ENCODE measurements at places on chromosomes 2 and 18. TPM values are rescaled to one million over a fixed set of nuclear protein-coding genes. Genes with fewer than 3 reads are reported as not detected.

LHCGR gene
- not detected for total RNA-seq

- H3K27me3 ChIP-seq, result no peaks in the 10 kb centered on the region
- H3K36me3 ChIP-seq, result peaks cover 24% of the 10 kb centered on the region
- H3K4me3 ChIP-seq, result no peak overlapping the region
- peak; percentile 45 for DNase-seq
Measured at GRCh38 chr18:48923746-48924629, 26.8 kb downstream of the SMAD7 start.

HJURP gene
- total RNA-seq, result 3.2 TPM

ACKR3 gene
- 4.6 TPM for total RNA-seq

- H3K4me1 ChIP-seq, result no peaks in the 10 kb centered on the region
- no peak overlapping the region for H3K4me3 ChIP-seq
- no peak overlapping the region for H3K27ac ChIP-seq
- H3K27me3 ChIP-seq, result no peaks in the 10 kb centered on the region
Measured at GRCh38 chr18:67217551-67218166, 298.9 kb downstream of the DSEL start.

DNA sequence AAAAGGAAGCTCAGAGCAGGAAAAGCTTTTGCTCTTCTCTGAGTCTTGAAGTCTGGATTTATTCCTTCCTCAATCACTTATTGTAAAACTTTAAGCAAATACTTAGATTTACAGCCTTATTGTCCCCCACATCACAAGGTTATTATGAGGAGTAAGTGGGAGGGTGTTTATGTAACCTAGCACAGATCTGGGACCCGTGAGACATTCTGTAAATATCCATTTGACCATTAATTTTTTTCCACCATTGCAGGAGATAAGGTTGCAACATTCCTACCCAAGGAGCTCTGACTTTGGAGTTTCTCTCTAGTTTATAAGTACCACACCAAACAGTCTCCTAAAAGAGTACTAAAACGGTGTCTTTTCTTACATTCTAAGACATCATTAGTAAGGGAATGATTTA, 52.1 kb upstream of the CTIF start:
- no peaks in the 10 kb centered on the region for H3K36me3 ChIP-seq
- no peaks in the 10 kb centered on the region for H3K4me1 ChIP-seq
- no peak overlapping the region for H3K27ac ChIP-seq
- H3K4me3 ChIP-seq, result no peak overlapping the region

DNA sequence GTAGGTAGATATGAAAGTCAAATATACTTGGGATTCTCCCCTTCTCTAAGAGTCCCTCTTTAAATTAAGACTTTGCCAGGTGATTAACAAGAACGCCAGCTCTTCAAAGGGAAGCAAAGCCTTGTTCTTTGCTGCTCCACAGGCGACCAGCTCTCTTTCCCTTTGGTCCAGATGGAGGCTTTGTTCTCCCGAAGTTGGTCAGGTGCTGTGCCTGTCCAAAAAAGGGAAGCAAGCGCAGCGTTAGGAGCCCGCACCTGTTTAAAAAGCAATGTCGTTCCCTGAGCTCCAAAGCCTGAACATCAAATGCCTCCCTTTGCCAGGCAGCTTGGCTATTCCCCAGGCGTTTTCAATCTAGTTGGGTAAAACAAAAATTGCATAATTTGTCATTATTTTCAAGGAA, 1913.1 kb upstream of the PIK3C3 start:
- H3K4me1 ChIP-seq, result no peaks in the 10 kb centered on the region
- no peaks in the 10 kb centered on the region for H3K36me3 ChIP-seq
- DNase-seq, result no peak

DNA sequence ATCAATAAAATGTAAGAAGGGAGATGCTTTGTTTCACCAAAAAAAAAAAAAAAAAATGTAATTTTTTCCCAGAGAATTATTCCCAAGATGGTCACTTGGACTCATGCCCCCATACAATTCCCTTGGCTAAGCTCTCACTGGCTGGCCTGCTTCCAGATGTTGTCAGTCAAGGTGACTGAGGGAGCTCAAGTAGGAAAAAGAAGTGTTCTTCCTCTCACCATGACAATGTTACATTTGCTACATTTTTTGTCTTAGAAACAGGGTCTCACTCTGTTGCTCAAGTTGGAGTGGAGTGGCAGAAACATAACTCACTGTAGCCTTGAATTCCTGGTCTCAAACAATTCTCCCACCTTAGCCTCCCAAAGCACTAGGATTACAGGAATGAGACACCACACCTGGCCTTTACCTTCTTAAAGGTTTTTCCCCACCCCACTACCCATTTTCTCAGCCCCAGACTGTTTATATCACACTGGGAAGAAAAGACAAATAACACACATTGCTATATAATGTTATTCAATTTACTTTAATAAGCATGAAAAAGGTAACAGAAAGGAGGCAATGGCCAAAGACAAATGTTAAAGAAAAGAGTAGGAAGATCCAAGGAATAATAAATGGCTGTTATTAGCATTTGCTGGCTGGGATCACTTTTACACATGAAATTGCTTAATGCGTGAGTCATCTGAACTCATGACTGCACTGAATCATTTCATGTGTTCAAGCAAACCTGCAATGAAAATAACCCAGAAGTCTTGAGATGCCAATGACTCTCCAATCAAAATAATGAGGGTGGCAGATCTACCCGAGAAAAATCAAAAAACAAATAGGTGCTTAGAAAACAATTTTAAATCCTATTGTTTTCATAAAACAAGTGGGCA, 45.2 kb downstream of the ACVR1 start:
- H3K4me3 ChIP-seq, result no peak overlapping the region
- H3K27me3 ChIP-seq, result no peaks in the 10 kb centered on the region

MGAT4A gene
- 114 TPM for total RNA-seq

DSC2 gene
- 0.32 TPM for total RNA-seq

DNA sequence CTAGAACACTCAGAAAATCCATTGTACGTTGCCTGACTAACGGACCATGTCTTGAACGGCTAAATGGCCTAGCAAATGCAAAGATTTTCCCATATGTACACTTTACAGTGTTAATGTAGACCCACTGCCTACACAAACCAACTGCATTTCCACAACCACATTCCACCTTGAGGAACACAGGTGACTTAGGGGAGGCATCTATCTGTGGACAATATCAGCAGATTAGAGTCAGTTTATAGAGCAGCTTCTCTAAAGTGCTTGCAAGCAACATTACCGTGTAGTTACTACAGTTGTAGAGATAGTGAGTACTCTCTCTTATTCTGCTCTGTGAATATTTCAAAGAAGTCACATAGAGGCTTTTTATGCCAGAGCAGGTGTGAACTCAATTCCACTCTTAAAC, 139.6 kb downstream of the TCF4 start:
- no peak overlapping the region for H3K27ac ChIP-seq
- DNase-seq, result no peak
- no peaks in the 10 kb centered on the region for H3K27me3 ChIP-seq
- no peaks in the 10 kb centered on the region for H3K4me1 ChIP-seq
- no peak overlapping the region for H3K4me3 ChIP-seq
- H3K36me3 ChIP-seq, result no peaks in the 10 kb centered on the region

ANKRD30BL gene
- total RNA-seq, result not detected

DNA sequence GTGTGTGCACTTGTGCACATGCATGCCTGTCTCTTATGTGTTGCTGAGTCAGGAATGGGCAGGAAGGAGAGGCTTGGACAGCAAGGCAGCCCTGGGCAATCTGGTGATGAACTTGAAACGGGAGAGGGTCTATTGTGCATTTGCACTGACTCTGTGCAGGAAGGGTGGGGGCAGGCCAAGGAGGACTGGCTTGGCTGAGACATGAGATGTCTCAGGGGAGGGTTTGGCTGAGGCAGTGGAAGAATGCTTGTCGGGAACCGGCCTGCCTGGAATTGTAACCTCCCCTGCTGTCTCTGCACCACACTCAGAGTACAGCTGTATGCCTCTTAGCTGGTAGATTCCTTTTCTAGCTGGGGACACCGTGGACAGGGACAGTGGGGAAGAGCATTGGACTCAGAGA, 176.1 kb upstream of the TNP1 start:
- no peaks in the 10 kb centered on the region for H3K36me3 ChIP-seq
- no peak overlapping the region for H3K4me3 ChIP-seq
- no peaks in the 10 kb centered on the region for H3K27me3 ChIP-seq
- no peak overlapping the region for H3K27ac ChIP-seq
- DNase-seq, result no peak

- H3K27me3 ChIP-seq, result no peaks in the 10 kb centered on the region
- H3K4me1 ChIP-seq, result no peaks in the 10 kb centered on the region
- no peaks in the 10 kb centered on the region for H3K36me3 ChIP-seq
- DNase-seq, result no peak
- no peak overlapping the region for H3K27ac ChIP-seq
- H3K4me3 ChIP-seq, result no peak overlapping the region
Measured at GRCh38 chr2:173164396-173164795, 88.8 kb downstream of the MAP3K20 start.

GRCh38 chr18:49814147-49814499, 790 bp upstream of the ACAA2 start:
- peak overlapping the region; percentile 93 for H3K4me3 ChIP-seq
- no peaks in the 10 kb centered on the region for H3K27me3 ChIP-seq
- peaks cover 41% of the 10 kb centered on the region for H3K4me1 ChIP-seq
- no peaks in the 10 kb centered on the region for H3K36me3 ChIP-seq

- no peaks in the 10 kb centered on the region for H3K27me3 ChIP-seq
- no peak overlapping the region for H3K27ac ChIP-seq
- H3K4me1 ChIP-seq, result no peaks in the 10 kb centered on the region
- DNase-seq, result peak; percentile 68
- H3K36me3 ChIP-seq, result peaks cover 46% of the 10 kb centered on the region
Measured at GRCh38 chr2:151423760-151424159, 14.1 kb downstream of the RIF1 start.

RALBP1 gene
- total RNA-seq, result 33.4 TPM

DNA sequence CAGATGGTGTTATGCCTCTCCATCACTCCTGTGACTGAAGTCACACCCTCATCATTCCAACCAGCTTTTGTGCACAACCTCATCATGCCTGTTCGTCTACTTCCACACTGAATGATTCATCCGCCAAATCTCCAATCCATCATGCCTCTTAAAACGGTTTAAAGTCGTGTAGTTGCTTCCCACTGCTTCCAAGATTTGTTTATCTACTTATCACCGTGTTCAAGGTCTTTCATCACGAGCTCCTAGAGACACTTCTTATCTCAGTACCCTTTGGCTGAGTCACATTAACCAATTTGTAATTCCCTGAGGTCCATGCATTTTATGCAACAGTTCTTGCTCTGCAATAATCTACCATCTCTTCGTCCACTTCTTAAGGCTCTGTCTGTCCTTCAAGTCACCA, 592.3 kb upstream of the ID2 start:
- H3K27ac ChIP-seq, result no peak overlapping the region
- H3K36me3 ChIP-seq, result no peaks in the 10 kb centered on the region
- H3K4me3 ChIP-seq, result no peak overlapping the region
- H3K4me1 ChIP-seq, result peaks cover 3% of the 10 kb centered on the region

DNA sequence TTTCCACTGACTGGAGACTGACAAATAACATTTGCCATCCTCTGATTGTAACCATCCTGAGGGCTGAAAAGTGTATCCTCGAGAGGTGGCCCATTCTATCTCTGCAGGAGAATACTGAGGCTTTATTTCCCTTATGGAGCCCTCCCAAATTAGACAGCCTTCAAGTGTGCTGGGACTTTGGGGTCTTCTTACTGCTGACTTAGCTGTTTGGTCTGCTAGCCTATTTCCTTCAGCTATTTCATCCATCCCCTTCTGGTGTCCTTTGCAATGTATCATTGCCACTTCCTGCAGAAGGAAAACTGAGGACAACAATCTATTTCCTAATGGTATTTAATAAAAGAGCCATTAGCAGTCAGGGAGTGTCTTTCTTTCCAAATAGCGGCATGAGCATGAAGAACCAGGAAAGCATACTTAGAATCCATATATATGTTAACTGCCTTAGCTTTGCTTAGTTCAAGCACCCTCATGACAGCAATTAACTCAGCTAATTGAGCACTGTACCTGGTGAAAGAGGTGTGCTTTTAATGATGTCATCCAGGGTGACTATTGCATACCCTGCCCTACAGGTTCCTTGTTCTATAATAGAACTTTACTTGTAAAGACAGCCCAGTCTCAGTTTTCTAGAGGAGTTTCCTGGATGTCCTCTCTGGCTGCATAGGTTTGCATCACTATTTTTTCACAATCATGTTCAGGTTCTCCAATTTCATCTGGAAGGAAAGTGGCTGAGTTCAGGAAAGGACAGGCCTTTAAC, 24.0 kb downstream of the CMPK2 start:
- H3K27ac ChIP-seq, result no peak overlapping the region
- no peaks in the 10 kb centered on the region for H3K4me1 ChIP-seq
- no peak overlapping the region for H3K4me3 ChIP-seq
- DNase-seq, result no peak
- no peaks in the 10 kb centered on the region for H3K36me3 ChIP-seq
- no peaks in the 10 kb centered on the region for H3K27me3 ChIP-seq

DNA sequence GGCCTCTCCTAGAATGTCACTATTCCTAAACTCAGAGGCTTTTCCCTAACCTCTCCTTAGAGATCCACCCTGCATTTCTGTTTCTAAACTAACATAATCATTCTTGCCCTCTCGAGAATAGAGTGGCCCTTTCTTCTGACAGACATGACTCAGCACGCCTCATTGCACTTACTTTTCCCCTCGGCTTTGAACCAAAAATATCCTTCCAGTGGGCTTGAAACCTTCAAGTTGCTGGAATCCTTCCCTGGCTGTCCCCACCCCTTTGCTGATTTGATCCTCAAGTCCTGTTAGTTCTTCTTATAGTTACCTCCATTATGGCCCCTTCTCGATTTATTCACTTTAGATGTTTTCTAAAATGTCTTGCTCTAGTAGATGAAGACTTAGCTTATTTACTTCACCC, 158.0 kb downstream of the LTBP1 start:
- no peaks in the 10 kb centered on the region for H3K4me1 ChIP-seq
- no peak overlapping the region for H3K4me3 ChIP-seq
- H3K27me3 ChIP-seq, result no peaks in the 10 kb centered on the region
- no peak overlapping the region for H3K27ac ChIP-seq

- no peaks in the 10 kb centered on the region for H3K27me3 ChIP-seq
- H3K4me1 ChIP-seq, result no peaks in the 10 kb centered on the region
- DNase-seq, result no peak
- H3K36me3 ChIP-seq, result no peaks in the 10 kb centered on the region
- H3K27ac ChIP-seq, result no peak overlapping the region
- no peak overlapping the region for H3K4me3 ChIP-seq
Measured at GRCh38 chr18:32661486-32662299, 111.1 kb downstream of the KLHL14 start.

- no peak overlapping the region for H3K27ac ChIP-seq
- no peaks in the 10 kb centered on the region for H3K4me1 ChIP-seq
- no peaks in the 10 kb centered on the region for H3K27me3 ChIP-seq
- H3K4me3 ChIP-seq, result no peak overlapping the region
- DNase-seq, result no peak
Measured at GRCh38 chr2:162676515-162676914, 162.1 kb downstream of the KCNH7 start.

- no peaks in the 10 kb centered on the region for H3K27me3 ChIP-seq
- no peaks in the 10 kb centered on the region for H3K36me3 ChIP-seq
- DNase-seq, result no peak
- no peak overlapping the region for H3K4me3 ChIP-seq
- H3K4me1 ChIP-seq, result no peaks in the 10 kb centered on the region
- H3K27ac ChIP-seq, result no peak overlapping the region
Measured at GRCh38 chr2:185219981-185220380, 518.6 kb upstream of the FSIP2 start.

MC2R gene
- not detected for total RNA-seq

- H3K27ac ChIP-seq, result no peak overlapping the region
- no peaks in the 10 kb centered on the region for H3K27me3 ChIP-seq
- no peaks in the 10 kb centered on the region for H3K4me1 ChIP-seq
- DNase-seq, result no peak
- no peak overlapping the region for H3K4me3 ChIP-seq
Measured at GRCh38 chr2:5740053-5740452, 47.9 kb downstream of the SOX11 start.

GRCh38 chr2:54676656-54677055, 46.8 kb upstream of the EML6 start:
- H3K4me3 ChIP-seq, result no peak overlapping the region
- peaks cover 13% of the 10 kb centered on the region for H3K4me1 ChIP-seq
- no peak for DNase-seq
- H3K27ac ChIP-seq, result no peak overlapping the region

DSC1 gene
- 0.05 TPM for total RNA-seq
